ENCODE measurements at places on chromosomes 7 and 10.

DNA sequence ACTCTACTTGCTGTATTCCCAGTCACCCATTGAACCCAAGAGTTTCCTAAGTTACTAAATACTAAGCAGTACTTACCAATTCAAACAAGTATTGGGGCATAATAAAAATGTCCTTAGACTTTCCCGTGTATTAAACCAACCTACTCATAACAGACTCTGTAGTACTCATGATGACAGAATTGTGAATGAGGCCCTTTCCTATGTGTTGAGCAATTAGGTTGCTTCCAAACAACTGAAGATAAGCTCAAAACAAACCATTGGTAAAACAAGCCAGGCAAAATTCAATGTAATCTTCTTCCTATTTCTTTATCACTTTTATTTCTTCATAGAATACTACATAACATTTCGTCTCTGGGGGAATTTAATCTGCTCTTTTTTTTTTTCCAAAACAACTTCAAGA is 106.5 kb upstream of the ANK3 start:
- no peak for DNase-seq

DNA sequence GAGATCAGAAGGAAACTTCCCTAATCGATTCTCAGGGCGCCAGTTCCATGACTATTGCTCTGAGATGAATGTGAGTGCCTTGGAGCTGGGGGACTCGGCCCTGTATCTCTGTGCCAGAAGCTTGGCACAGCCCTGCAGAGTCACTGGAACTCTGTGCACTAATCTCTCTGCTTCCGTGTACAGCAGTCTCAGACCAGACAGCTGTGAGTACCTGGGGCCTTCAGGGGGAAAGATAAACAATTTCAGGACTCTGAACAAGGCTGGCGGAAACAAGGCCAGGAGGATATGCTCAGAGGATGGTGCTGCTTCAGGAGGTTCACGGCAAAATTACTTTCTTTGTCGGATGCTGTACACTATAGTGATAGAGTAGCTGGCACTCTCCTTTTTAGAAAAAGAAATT is 131.7 kb upstream of the PRSS58 start:
- no peak for DNase-seq

DNA sequence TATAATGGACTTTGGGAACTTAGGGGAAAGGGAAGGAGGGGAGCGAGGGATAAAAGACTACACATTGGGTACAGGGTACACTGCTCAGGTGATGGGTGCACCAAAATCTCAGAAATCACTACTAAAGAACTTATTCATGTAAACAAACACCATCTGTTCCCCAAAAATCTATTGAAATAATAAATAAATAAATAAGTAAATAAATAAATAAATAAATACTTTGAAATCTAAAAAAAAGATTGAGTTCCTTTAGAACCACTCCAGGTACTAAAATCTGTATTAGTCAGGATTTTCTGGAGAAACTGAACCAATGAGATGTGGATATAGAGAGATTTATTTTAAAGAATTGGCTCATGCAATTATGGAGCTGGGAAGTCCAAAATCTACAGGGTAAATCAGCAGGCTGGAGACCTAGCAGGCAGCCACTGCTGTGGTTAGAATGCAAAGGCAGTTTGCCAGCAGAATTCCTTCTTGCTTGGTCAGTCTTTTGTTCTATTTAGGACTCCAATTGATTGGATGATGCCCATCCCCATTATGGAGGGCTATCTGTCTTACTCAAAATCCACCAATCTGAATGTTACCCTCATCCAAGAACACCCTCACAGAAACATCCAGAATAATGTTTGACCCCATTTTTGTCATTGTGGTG is 8.9 kb downstream of the IGFBP1 start:
- no peak for DNase-seq

DNA sequence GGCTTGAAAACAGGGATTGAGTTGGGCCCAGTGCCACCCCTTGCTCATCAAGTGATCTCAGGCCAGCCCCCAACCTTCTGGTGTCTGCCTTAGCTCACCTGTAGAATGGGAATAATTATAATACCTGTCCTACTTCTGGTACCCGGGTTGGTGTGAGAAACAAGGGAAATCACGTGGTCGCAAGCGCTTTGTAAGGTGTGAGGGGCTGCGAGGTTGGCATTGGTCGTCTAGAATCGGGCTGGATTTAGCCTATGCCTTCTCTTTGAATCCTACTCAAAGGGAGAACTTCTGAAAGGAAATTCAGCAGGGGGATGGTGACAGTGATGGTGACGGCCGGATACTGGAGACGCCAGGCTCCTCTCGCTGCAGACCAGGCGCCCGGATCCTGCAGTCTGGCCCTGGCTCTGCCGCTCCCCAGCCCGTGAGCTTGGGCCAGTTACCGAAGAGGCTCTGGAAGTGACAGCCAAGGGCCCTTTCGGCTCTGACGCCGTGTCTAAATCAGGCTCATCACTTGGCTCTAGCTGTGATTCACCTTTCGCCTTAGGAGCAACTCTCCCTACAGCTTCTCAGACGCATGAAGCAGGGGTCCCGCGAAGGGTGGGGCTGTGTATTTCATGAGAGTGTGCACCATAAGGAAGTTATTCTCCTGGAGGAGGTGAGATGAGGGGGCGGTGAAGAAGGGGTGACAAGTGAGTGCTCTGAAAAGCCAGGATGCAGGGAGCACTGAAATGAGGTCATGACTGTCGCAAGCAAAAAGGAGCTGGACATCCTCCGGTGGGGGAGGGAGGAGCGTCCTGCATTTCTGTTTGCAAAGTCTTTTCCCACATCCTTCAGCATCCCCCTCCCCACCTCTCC is 4.0 kb upstream of the CREB5 start:
- peak; percentile 65 for DNase-seq

GRCh38 chr10:60878224-60878623 is 65.8 kb downstream of the RHOBTB1 start:
- no peak for DNase-seq

DNA sequence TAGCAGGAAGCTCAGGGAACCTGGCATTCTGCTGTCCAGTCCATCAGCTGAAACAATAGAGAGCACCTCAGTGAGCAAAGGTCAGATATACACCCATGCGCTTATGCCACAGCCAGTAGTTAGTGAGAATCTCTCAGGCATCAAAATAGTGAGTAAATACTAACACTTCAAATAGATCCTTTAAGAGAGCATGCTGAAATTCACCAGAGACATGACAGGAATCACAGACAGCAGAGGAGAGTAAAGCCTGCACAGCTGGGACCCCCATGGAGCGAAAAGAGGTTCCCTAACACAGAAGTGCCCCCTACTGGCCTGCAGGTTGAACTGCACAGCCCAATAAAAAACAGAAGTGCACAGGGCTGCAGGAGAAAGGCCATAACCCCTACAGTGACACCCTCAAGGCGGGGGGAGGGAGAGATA is 57.6 kb upstream of the ANTXRL start:
- peak; percentile 57 for DNase-seq

- DNase-seq = no peak
These were observed 60.9 kb downstream of the ANKRD7 start for GRCh38 chr7:118285358-118285757.

DNA sequence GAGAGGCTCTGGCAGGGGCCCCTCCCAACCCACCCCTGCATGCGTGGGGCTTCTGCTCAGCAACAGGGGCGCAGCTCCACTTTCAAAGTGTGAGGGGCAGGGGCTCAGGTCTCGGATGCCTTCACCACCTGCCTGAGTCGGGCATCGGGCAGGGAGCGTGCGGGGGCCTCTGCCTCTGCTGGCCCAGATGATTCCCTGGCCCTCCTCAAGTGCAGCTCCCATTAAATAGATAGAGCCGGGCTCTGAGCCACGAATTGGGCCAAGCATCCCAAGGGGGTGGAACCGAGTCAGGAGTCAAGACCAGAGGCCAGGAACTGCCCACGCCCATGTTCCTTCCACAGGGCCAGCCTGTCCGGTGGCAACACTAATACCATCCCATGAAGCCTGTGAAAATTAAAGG is 108.9 kb upstream of the FAM20C start:
- no peak for DNase-seq

DNA sequence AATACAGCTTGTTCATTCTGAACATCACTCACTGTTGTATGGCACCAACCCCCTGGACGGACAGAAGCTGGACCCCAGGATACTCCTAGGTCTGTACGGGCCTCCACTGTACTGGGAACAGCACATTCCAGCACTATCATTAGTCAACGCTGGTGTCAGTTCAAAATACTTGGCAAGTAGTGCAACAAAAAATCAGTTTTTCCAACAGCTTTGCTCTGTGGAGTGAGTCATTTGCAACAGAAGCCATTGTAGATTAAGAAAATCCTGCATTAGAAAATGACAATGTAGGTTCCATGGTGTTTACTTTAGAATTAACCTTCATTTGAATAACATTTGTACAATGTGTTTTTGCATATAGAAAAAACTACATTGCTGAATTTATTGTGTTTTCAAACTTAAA is 266.6 kb downstream of the HDAC9 start:
- DNase-seq = no peak

GRCh38 chr10:124078714-124079113 is 14.7 kb downstream of the CHST15 start:
- DNase-seq = no peak

DNA sequence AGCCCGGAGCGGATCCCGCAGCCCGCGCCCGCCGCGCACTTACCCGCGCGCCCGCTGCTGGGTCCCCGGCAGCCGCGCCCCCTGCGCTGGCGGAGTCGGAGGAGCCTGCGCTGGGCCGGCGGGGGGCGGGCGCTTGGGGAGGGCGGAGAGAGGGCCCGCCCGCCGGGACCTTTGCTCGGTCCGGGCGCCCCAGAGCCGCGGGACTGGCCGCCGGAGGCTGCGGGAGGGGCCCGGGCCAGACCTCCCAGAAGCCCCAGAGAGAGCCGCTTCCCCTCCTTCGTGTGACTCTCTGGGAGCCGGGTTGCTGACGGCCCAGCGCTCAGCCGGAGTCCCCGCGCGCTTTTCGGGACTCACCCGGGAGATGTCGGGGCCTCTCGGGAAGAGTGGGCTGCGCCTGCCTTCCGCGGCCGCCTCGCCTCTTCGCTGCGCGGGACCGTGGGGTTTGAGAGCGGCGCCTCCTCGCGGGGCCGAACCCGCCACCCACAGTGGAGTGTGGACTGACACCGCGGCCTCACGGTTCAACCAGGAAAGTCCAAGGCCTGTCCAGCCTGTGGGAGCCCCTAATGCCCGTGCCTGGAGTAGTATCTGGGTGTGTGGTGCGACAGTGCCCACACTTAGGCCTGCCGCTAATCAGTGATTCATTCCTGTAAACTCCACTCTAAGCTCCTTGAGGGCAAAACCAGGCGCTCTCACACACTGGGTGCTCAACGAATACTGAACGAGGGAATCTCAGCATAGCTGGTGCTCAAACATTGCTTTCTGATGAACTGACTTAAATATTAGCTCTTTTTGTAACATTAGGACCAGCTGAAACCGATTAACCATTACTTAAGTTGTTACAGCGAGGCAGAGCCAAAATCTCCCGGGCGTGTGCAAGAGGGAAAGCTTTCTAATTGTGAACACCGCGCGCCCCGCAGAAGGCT is at the start of gene GSDME:
TSS of gene GSDME (minus strand) at position 112 of the 923 bp plus-strand sequence. CDS start 7,690 bp downstream, outside the sequence.
- DNase-seq = peak; percentile 69

DNA sequence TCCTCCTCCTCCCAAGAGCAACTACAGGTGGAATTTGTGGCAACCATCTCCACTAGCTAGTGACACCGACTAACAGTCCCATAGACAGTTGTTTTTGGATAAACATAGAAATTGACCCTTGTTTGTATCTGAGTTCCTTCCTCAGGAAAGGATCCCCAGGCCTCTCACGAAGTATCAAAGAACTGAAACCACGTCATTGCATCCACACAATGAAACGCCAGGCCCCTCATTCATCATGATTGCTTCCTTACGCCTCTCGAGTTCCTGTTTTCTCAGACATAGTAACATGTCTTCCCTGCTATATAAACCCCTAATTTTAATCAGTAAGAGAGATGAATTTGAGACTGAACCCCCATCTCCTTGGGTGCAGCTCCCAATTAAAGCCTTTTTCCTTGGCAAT is 18.1 kb downstream of the SLC35G1 start:
- no peak for DNase-seq

GRCh38 chr10:49759787-49760551 is 2.2 kb downstream of the OGDHL start:
- no peak for DNase-seq

DNA sequence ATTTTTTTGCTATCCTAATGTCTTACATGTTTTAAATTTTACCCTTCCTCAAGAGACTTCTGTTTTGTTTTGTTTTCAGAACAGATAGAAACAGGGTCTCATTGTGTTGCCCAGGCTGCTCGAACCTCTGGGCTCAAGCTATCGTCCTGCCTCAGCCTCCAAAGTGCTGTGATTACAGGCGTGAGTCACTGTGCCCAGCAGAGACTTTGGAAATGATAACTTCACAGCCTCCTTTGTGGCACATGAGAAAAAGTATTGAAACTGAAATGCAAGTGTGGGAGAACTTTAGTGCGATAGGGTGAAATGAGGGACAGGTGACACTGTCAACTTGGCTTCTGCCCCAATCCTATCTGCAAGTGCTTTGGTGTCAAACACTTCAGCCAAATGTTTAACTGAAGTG is 21.6 kb downstream of the IRF5 start:
- no peak for DNase-seq

DNA sequence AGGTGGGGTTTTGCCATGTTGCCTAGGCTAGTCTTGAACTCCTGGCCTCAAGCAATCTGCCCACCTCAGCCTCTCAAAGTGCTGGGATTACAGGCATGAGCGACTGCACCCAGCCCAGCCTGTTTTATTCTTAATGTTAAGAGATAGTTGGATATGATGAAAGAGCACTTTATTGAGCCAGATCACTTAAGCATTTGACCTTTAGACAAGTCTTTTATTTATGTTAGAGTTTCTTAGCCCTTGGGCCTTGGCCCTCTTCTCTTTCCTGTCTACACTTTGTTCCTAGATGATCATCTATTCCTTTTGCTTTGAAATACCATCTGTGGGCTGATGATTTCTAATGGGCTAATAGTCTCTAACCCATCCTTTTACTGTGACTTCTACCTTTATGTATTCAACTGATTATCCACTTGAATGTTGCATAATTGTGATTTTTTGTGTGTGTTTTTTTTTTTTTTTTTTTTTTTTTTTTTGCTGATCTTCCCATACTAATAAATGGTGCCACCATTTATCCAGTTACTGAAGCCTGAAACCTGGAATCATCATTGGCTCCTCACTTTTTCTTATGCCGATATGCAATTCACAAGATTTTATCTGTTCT is 34.8 kb downstream of the BTRC start:
- DNase-seq = no peak

DNA sequence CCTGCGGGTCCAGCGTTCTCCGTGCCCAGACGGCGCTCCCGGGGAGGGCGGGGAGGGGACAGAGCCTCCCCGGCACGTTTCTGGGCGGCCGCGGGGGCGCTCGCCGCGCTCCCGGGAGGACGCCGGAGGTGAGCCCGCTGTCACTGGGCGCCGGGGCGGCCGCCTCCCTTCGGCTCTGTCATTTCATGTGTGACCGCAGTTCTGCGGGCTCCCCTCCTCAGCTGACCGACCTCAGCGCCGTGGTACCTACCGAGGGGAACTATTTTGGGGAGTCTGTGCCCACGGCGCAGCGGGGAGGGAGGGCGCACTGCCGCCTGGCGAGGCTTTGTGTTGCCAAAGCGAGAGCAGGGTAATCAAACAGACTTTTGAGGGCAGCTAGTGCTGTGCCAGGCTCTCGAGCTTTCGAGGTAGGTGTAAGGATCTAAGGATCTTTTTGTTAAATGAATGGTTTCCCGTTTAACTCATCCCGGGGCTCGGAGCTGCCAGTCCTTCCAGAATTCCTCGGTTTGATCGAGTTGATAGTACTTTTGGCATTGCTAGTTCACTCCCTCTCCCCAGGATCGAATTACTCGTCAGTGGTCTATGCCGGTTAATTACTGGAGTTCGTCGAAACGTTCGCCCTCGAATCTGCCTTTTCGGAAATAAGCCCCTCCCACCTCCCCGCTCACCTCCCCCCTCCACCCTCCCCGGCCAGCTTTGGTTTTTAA is 1.9 kb downstream of the ARID5B start:
- peak; percentile 87 for DNase-seq

Data from activated CD8-positive, alpha-beta memory T cell treated with anti-CD3 and anti-CD28 coated beads for 24 hours (primary cell).